ENCODE measurements at places on chromosomes 3 and 15. TPM values are rescaled to one million over a fixed set of nuclear protein-coding genes. Genes with fewer than 3 reads are reported as not detected.

DNA sequence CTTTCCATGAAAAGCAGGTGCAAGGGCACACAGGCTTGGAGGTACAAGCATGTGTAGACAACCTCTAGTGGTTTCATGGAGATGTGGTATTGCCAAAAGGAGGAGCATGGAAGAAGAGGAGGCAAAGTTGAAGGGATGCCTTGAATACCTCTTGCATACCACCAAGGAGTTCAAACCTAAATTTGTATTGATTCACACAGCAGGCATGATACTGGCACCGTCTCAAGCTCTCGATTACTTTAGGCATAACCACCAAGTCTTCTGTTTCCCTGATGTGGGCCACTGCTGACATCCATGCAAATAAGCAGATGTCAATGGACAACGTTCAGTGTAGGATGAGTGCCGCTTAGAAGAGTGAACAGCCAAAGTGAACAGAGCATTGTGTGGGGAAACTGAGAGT lies 87.1 kb downstream of the SCN11A start:
- H3K36me3 ChIP-seq, result no peaks in the 10 kb centered on the region
- H3K27ac ChIP-seq, result no peak overlapping the region
- H3K27me3 ChIP-seq, result no peaks in the 10 kb centered on the region
- no peak for DNase-seq

DNA sequence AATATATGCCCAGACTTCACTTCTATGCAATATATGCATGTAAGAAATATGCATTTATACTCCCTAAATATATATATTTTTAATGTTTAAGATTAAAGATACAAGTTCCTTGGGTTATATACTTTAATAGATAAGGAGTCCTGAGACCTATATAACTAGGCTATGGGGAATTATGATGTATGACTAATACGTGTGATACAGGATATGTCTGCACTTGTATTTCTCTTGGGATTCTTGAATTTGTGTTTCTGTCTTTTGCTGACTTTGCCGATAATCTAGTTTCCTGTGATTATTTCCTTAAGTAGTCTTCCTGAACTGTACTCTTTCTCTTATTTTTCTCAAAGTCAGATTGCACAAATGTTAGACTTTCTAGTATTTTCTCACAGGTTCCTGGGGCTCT lies 109.6 kb downstream of the PIK3CB start:
- DNase-seq, result no peak
- no peak overlapping the region for H3K27ac ChIP-seq
- no peaks in the 10 kb centered on the region for H3K36me3 ChIP-seq

- peaks cover 34% of the 10 kb centered on the region for H3K4me1 ChIP-seq
- peak within 1 kb of the TSS; percentile 97 for H3K27ac ChIP-seq
- peak within 1 kb of the TSS; percentile 71 for H3K4me3 ChIP-seq
- no peaks in the 10 kb centered on the region for H3K27me3 ChIP-seq
These were observed at the start of gene ITGB5 for GRCh38 chr3:124887177-124887931. ITGB5 (minus strand) TSS chr3:124887365; CDS start chr3:124887000, 365 bp downstream.

Gene PRICKLE2
- total RNA-seq, result 12.5 TPM

DNA sequence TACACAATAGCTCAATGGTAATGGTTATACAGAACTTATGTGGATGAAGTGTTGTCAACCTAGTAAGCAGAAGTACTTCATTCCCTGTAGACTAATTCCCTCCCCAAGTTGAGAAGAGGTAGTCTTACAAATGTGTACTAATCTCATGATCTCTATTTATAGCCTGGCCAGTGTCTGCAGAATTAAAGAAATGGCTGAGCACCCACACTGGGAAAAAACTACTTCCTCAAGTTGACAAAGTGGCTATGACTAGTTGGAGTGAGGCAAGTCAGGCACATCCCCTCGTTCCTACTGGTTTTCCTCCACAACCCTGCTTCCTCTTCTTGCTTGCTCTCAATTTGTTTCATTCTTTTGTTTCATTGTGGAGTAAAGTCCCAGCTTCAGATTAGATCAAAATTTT lies 566.7 kb upstream of the ZNF717 start:
- H3K27me3 ChIP-seq, result no peaks in the 10 kb centered on the region
- peaks cover 30% of the 10 kb centered on the region for H3K4me1 ChIP-seq

- no peak overlapping the region for H3K4me3 ChIP-seq
- no peaks in the 10 kb centered on the region for H3K36me3 ChIP-seq
- H3K27ac ChIP-seq, result no peak overlapping the region
- H3K27me3 ChIP-seq, result no peaks in the 10 kb centered on the region
- no peaks in the 10 kb centered on the region for H3K4me1 ChIP-seq
These were observed 42.1 kb upstream of the RAF1 start for GRCh38 chr3:12705981-12706380.

DNA sequence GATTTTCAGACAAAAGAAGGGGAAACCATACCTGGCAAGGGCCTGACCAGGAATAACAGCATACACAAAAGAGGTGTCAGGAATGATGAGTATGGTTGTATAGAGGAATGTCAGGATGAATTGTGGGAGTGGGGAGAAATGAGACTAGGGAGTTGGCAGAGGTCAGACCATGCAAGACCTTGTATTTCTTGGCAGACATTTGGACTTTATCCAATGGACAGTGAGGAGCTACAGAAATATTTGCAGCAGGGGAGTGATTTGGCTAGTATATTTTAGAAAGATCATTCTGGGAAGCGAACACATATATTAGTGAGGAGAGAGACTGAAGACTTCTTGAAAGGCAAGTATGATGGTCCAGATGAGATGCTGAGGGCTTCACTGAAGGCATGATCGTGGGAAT lies 25.4 kb upstream of the ALPK3 start:
- DNase-seq, result no peak
- no peaks in the 10 kb centered on the region for H3K27me3 ChIP-seq
- H3K36me3 ChIP-seq, result peaks cover 10% of the 10 kb centered on the region
- H3K4me3 ChIP-seq, result no peak overlapping the region

DNA sequence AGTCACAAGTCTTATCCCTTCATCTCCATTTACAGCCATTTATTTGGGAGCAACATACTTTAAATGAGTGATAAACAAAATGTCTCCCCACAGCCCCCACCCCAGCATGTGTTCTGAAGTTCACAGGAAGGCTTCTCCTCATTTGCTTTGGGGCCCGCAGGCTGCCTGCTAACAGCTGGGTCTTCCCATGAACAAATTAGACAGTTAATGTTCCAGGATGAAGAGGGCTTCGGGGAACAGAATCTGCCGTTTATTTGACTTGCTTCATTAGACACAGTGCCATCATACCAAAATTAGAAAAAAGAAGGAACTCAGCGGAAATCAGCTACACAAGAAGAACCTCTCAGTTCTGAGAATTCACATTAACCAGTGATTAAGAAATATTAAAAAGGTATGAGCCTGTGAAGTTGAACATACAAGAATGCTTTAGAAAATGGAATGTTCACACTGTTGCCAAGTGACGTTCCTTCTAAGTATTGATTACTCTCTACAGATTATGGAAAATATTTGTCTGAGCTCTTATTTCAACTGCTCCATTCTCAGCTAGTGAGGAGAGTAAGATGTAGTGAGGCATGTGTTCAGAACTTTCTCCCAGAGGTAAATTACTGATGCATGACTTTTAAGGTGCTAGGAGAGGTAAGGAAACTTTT lies 107.5 kb upstream of the THBS1 start:
- H3K27ac ChIP-seq, result no peak overlapping the region
- H3K36me3 ChIP-seq, result no peaks in the 10 kb centered on the region
- no peak overlapping the region for H3K4me3 ChIP-seq
- no peaks in the 10 kb centered on the region for H3K4me1 ChIP-seq
- no peaks in the 10 kb centered on the region for H3K27me3 ChIP-seq

Measured in GM23338 (cell line).